ENCODE measurements at places on chromosomes 5 and 9.

- DNase-seq: no peak
Observed at GRCh38 chr5:26192486-26192885, 845.9 kb downstream of the CDH9 start.

DNA sequence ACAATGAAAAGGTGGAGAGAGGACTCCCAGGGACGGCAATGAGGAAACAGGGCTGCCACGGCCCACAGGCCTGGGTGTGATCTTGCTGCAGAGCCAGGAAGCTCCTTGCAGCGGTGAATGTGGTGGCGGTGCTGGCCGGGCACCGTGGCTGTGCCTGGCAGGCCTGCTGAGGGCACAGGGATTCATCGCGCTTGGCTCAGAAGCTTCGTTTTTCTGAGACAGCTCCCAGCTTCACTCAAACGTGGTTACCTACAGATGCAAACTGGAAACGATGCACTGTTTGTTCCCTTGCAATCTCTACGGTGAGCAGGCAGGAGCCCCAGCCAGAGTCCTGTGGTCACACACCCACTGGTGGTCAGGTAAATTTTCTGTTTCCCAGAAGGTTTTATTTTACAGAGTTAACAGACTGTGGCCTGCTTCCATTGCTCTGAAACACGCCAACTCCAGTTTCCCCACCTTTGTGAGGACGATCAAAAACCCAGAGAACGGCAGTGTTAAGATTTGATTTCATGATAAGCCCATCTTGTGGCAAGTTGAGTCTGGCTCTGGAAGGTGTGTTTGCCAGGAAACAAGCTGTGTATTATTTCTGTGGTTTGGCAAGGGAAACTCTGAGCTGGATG, 183.9 kb downstream of the AUH start:
- no peak for DNase-seq

GRCh38 chr9:92414566-92414965, 9.7 kb downstream of the OMD start:
- DNase-seq: no peak

GRCh38 chr5:133828722-133829121, 139.7 kb downstream of the C5orf15 start:
- DNase-seq: no peak

DNA sequence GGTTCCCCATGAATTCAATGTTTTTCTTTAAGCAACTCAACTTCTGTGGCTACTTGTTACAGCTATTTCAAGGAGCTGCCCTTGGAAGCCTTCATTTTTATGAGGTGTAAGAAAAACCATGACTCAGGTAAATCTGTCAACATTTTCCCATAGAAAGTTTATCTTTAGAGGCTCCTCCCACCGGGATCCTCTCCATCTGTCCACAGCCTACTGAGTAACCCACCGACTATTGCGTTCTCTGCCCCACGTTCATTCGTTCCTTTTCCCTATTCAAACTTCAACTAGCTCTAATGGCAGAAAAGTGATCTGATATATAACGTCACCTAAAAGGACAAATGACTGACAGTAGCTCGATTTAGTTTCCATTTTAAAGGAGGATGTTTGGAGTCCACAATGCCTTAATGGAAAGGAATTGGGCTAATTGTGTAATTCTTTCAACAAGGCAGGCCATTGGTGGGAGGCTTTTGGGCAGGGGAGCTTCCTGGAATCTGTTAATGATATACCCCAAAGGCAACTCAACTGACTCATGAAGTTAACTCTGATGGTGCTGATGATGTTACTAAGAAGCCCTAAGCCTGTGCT, 29.3 kb upstream of the NR3C1 start:
- DNase-seq: no peak

- DNase-seq: no peak
Observed at GRCh38 chr9:15423231-15423985, 732 bp downstream of the SNAPC3 start.

GRCh38 chr9:134566936-134567335, 74.7 kb upstream of the COL5A1 start:
- DNase-seq: no peak

- DNase-seq: no peak
Observed at GRCh38 chr5:148416921-148417320, 33.2 kb downstream of the FBXO38 start.

GRCh38 chr9:137972355-137972987, 94.9 kb downstream of the CACNA1B start:
- no peak for DNase-seq

GRCh38 chr5:92581249-92581648, 999.8 kb downstream of the NR2F1-AS1 start:
- no peak for DNase-seq

GRCh38 chr5:78958672-78959445, 26.3 kb downstream of the ARSB start:
- no peak for DNase-seq

DNA sequence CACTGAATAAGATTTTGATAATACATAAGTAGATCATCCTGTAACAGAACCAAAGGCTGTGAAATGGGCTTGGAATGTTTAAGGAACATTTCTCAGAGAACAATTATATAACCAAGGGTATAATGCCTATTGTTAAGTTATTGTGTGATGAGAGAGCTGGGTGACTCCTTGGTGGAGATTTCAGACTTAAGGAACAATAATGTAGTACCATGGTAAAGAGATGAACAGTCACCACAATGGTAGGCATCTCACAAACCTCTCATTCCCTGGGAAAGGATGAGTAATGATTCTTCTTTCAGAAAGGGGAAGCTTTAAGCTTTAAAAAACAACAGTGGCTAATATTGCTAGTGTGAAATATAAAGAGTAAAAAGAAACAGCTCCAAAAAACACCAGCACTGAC, 147.4 kb downstream of the TRIM36 start:
- no peak for DNase-seq

- no peak for DNase-seq
Observed at GRCh38 chr5:27220752-27221151, 182.4 kb upstream of the CDH9 start.

- DNase-seq: no peak
Observed at GRCh38 chr5:142807372-142807911, 37.3 kb downstream of the ARHGAP26 start.

DNA sequence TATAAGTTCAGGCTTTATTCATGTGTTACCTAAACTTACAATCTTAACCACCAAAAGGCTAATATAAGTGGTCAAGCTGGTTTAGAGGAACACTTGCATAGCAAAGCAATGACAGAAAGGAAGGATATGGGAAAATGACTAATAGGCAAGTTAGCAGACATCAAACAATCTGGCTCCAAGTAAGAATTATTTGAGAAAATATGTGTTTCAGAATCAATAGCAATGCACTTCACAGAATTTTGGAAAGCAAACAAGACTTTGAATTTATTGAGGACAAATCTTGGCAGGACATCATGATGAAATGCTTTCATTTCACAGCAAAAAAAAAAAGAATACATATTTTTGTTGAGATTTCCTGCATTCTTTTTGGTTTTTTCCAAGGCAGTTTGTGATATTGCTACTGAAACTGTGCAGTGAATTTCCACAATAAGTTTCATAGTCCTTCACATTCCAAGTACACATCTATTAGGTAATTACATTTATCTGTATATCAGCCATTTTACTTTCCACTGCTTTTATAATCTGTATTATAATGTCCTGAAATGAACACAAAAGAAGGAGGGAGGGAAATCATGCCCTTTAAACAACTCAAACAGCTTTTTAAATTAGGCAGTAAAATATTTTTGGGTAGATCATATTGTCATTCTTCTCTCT, 417.9 kb downstream of the NR2F1-AS1 start:
- no peak for DNase-seq

DNA sequence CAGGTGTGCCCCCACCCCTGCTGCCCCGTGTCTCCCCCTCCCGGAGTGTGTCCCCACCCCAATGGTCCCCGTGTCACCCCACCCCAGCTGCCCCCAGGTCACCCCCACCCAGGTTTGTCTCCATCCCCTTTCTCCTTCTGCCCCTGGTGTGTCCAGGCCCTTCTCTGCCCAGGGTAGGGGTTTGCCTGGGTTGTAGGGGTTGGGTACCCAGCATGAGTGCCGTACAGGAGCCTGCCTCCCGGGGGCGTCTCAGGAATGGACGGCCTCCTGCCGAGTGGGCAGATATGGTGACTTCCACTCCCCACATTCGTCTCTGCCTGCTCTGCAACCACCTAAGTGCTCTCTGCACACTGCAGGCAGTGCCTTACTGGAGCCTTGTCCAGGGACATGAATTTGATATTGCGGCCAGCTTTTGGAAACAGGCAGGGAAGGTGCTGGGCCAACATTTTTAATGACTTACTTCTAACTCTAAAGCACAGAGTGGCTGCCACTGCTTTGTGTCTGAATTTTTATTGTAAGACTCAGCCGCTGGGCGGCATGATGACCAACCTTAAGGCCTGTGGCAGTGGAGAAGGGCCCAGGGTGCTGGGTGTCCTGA, 6.7 kb downstream of the LRRC14B start:
- no peak for DNase-seq

- no peak for DNase-seq
Observed at GRCh38 chr5:111200828-111201227, 23.4 kb upstream of the CAMK4 start.

- DNase-seq: no peak
Observed at GRCh38 chr5:142038735-142039134, 25.9 kb upstream of the GNPDA1 start.

DNA sequence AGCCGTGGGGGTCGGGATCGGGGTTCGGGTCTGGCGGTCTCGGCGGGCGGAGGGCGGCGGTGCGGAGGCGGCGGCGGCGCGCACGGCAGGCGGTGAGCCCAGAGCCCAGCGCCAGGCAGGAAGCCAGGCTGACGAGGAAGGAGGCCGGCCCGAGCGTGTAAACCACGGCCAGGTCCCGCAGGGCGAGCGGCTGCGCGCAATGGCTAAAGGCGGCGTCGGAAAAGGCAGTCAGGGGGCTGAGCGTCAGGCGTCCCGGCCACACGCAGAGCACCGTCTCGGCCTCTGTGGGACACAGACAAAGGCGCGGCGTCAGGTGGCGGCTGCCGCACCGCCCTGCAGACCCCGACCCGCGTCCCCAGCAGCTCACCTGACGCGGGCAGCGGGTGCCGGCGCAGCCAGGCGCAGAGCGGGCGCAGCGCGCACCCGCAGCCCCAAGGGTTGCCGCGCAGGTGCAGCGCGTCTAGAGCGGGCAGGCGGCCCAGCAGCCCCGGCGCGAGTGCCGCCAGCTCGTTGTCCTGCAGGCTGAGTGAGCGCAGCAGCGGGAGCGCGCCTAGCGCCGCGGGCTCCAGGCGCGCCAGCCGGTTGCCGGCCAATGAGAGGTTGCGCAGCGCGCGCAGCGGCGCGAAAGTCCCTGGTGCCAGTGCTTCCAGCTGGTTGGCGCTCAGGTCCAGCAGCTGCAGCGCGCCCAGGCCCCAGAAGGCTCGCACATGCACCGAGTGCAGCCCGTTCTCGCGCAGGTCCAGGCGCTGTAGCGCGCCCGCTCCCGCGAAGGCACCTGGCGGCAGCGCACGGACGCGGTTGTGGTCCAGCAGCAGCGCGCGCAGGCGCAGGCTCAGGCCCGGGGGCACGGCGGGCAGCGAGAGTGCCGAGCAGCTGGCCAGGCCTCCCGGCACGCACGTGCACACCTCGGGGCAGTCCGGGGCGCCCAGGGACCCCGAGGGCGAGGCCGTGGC, 671 bp downstream of the LRRC26 start:
- DNase-seq: no peak

DNA sequence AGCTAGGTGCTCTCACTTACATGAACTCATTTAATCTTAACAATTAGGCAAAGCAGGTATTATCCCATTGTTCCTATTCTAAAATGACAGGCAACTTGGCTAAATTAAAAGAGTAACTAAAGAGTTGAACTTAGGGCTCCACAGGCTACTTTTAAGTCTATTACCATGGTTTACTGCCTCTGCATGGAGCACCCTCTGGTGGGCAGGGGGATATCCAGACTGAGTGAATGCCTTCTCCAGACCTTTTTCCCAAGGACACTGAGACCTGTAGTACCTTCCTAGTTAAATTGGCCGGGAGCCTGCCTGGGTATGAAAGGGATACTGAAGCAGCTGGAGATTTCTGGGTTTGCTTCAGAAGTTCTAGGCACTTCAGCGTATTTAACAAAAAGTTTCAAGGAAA, 238.1 kb downstream of the ELAVL2 start:
- no peak for DNase-seq

GRCh38 chr9:117278471-117279035, 136.3 kb downstream of the ASTN2 start:
- no peak for DNase-seq

GRCh38 chr9:119289740-119290433, 79.3 kb downstream of the BRINP1 start:
- DNase-seq: no peak

DNA sequence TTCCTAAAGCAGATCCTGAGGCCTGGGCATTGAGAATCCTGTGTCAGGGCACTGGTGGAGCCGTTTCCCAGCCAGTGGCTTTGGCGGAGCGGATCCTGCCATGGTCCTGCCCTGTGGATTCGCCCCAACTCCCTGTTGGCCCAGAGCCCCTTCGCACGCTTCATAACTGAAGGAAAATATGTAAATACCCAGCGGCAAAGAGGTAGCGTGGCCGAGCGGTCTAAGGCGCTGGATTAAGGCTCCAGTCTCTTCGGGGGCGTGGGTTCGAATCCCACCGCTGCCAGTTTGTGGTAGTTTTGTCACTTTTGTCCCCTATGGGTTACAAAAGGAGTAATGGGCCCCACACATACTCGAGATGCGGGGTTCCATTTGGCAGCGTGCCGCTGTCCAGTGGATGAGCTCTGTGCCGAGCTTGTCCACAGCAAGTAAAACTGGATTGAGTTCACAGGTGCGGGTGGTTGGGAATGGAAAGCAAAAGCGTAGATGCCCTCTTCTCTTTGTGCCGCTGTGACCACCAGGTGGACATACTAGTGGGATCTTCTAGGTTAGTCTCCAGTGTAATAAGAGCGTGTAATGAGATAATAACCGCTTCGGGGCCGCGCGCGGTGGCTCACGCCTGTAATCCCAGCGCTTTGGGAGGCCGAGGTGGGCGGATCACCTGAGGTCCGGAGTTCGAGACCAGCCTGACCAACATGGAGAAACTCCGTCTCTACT, 17.3 kb downstream of the TRIM7 start:
- DNase-seq: no peak

DNA sequence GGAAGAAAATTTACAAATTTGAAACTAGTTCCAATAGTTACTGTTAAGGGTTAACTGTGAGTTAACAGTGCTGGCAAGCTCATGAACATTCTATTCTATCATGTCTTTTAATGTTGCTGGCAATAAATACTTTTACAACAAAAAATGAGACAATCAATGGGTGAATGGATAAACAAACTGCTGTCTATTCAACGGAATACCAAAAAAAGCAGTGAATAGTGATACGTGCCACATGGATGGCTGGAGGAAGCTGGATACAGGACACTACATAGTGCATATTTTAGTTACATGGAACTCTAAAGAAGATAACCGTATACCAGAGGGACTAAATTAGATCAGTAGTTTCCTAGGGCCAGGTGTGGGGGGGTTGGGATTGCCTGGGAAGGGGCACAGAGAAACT, 155.8 kb upstream of the RETREG1 start:
- DNase-seq: no peak

GRCh38 chr9:6383551-6384225, 29.3 kb upstream of the UHRF2 start:
- no peak for DNase-seq

GRCh38 chr9:73104342-73104741, 47.3 kb upstream of the ANXA1 start:
- DNase-seq: no peak

GRCh38 chr9:91712811-91713210, 237.2 kb downstream of the ROR2 start:
- no peak for DNase-seq

All from activated CD8-positive, alpha-beta memory T cell treated with anti-CD3 and anti-CD28 coated beads for 1 hour (primary cell).